ENCODE measurements at places on chromosomes 3 and 15.

- DNase-seq = no peak
Observed at GRCh38 chr3:136920904-136921611, 36.7 kb upstream of the IL20RB start.

DNA sequence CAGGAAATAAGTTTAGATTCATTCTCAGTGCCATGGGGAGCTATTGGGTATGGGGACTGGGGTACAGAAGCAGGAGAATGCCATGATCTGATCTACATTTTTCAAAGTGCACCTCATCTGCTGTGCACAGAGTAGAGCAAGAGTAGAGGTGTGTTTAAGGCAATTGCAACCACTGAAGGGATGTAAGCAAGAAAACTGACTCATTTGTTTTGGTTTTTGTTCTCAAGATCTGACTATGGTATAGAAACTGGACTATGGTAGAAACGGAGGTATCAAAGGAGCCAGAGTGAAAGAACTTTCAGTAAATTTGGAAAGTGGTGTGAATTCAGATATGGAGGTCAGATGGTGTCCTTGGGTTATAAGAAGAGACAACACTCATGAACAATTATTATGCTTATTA, 86.2 kb upstream of the CMSS1 start:
- no peak for DNase-seq

GRCh38 chr15:75551091-75551490, 28.0 kb downstream of the PTPN9 start:
- DNase-seq = no peak

GRCh38 chr15:59372352-59373211, at the start of gene MYO1E:
MYO1E (minus strand) TSS chr15:59372871; CDS start chr15:59372500, 371 bp downstream.
- peak; percentile 45 for DNase-seq

DNA sequence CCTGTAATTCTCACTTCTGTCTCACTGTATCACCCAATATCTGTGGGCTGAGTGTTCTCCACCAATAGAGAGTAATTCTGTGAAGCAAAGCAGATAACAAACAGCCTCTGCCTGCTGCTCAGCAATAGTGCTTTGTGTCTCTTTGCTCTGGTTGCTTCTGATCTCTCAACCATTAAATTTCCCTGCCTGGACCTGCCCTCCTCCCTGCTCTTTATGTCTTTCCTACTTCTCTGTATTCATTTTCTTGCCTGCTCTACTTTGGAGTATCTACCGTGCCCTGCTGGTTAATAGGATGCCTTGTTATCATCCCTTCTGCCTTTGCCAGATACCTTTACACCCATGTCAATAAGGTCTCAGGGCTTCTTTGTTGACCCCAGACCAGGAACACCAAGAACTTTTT, 102.9 kb upstream of the CGNL1 start:
- no peak for DNase-seq

- DNase-seq = no peak
Observed at GRCh38 chr3:197737319-197737649, 580 bp upstream of the RUBCN start.

- DNase-seq = no peak
Observed at GRCh38 chr15:57537072-57537471, 54.6 kb upstream of the MYZAP start.

DNA sequence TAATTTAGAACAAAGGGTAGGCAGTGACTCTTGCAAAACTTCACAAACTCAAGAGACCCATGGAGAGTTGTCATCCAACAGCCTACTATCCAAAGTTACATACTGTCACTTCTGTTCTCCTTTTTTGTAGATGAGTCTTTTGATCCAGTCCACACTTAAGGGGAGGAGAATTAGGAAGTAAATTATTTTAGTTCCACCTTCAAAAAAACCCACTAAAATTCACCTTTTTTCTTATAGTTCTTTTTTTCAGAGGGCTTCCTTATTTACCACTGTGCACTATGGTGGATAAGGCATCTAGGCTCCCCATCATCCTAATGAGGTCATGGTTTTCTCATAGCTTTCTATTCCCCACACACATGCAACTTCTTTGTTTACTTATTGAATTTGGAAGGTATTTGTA, 8.6 kb upstream of the TCAIM start:
- no peak for DNase-seq

DNA sequence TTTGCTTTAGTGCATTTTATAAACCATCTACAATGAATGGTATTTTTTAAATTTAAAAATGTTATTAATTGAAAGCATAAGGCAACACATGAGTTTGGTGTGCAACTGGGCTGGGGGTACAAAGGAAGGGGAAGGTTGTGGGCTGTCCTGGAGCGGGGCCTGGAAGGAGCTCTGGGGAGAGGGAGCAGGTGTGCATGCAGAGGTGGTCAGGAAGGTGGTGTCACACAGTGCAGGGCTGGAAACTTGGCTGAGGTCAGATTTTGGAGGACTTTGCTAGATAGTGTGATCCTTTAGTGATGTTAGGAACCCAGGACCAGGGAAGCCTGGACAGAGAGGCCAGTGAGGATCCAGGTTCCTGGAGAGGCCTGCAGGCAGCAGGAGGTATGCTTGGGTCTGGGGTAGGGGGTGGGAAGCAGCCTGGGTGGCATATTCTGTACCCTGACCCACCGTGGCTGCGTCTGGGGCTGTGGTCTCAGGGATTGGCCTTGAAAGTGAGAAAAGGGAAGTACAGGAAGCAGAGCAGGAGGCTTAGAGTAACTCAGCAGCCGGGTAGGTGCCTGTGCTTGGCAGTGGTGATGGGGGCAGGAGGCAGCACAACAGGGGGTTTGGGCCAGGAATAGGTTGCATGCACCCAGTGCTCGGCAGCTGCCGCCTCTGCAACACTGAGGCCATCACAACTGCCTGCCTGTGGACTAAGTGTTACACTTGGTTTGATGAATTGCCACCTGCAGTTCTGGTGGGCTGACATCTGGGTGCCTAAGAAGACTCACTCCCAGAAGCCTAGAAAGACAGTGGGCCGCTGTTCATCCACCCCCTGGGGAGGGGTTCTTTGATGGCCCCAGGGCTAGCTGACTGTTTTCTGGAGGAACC, 33.0 kb downstream of the KY start:
- no peak for DNase-seq

DNA sequence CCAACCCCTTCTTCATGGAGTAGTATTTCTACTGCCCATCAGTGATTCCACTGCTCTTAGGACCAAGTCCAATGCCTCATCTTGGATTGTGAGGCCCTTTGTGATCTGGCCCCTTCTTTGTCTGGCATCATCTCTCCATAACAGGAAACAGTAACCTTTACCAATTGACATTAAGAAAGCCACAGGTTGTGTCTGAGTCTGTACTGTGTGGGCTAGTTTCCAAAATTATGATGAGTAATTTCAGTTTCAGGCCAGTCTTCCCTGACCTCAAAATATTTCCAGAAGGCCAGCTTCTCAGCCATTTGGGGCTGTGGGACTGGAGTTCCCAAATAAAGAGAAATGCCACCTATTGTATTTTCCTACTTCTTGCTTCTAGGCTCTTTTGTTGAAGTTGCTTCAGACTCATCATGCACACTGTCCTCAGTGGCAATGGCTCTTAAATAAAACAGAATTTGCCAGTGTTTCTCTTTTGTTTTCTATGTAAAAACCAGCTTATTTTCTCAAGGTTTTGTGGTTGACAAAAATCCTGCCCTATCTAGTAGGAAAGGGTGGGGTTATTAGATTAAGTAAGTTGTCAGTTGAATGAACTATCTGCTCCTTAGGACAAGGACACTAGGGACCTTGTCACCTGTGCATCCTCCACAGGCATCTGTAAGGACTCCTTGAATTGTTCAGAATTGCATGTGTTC, 47.0 kb upstream of the ACKR4 start:
- no peak for DNase-seq
